IMR-90 (cell line): ENCODE measurements at places on chromosomes 1 and 21. TPM values are rescaled to one million over a fixed set of nuclear protein-coding genes. Genes with fewer than 3 reads are reported as not detected.

DNA sequence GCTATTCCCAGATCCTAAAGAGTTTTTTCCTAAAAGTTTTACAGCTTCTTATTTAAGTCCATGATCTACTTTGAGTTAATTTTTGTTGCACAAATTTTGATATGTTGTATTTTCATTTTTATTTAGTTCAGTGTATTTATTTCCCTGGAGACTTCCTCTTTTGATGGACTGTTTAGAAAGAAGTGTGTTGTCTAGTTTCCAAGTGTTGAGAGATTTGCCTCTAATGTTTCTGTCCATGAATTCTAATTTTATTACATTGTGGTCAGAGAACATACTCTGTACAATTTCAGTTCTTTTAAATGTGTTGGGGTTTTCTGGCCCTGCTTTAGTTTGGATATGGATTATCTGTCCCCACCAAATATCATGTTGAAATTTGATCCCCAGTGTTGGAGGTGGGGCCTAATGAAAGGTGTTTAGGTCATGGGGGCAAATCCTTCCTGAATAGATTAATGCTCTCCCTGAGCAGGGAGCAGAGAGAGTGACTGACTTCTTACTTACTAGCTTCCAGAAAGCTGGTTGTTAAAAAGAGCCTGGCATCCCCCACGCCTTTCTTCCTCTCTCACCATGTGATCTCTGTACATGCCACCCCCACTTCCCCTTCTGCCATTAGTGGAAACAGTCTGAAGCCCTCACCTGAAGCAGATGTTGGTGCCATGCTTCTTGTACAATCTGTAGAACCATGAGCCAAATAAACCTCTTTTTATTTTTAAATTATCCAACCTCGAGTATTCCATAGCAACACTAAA, 4.6 kb downstream of the CHD1L start:
- no peak for DNase-seq

The ADAM30 gene
- not detected in 2 replicates for total RNA-seq

GRCh38 chr1:21623410-21623961, 45.7 kb downstream of the RAP1GAP start:
- no peak for DNase-seq

DNA sequence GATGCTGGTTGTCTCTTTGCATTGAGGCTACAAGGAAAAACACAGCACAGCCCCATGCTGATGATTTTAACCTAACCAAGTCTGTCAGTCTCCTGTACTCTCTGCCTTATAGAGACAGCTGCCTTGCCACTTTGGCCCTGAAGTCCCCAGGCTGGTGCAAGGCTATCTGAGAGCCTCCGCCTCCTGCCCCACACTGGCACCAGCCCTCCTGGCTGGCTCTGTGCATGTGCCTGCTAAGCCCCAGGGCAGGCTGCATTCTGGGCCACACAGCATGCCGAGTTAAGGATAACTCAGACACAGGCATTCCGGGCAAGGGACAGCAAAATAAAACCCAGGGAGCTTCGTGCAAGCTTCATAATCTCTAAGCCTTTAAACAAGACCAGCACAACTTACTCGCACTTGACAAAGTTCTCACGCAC, 910 bp downstream of the RUNX1 start:
- DNase-seq = no peak

GRCh38 chr1:203145321-203146041, 18.0 kb downstream of the ADORA1 start:
- no peak for DNase-seq

DNA sequence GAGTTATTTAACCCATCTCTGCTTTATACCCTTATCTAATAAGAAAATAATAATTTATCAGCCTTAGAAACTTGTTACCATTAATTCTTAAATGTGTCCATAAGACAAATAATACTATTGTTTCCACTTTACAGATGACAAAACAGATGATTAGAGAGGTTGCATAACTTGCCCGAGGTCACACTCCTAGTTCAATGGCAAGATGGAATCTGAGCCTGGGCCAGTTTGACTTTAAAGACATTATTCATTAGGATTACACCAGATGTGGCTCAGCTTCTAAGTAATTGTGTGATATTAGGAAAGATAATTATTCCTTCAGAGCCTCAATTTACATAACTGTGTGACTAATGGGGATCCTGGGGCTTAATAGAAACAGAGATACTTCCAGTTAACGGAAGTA, 42.3 kb upstream of the KCNK2 start:
- no peak for DNase-seq

GRCh38 chr1:47950471-47950870, 46.7 kb downstream of the TRABD2B start:
- no peak for DNase-seq

DNA sequence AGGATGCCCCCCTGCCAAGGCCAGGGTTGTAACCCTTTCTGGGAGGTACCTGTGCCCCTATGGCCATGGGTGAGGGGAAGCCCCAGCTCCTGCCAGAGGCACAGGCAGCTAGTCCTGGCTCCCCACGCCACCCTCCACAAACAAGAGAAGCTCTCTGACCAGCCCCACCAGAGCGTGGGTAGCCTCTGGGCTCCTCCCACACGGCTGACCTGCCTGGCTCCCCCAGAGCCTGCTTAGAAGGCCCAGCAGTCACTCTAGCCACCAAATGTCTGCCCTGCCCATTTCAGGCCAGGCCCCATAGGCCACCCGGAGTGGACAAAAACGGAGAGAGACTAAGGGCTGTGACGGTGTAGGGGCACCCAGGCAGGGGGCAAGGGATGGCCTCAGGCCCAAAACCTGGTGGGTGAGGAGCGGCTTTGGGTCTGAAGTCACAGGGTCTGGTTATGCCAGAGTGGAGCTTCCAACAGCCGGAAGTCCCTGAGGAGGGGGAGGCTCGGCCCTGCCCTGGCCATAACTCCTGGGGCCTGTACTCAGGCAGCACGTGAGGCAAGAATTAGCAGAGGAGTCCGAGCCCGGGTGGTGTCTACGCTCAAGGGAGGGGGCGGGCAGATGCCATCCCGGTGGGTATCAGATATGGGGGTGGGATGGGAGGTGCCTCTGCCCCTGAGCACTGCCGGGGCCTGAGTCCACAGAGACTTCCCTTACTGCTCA, 155.4 kb downstream of the CASZ1 start:
- DNase-seq = no peak
